ENCODE measurements at places on chromosomes 7 and 10. TPM values are rescaled to one million over a fixed set of nuclear protein-coding genes. Genes with fewer than 3 reads are reported as not detected.

CYP2C9 gene
- not detected for total RNA-seq

SPDYE8 gene
- not detected for total RNA-seq

DNA sequence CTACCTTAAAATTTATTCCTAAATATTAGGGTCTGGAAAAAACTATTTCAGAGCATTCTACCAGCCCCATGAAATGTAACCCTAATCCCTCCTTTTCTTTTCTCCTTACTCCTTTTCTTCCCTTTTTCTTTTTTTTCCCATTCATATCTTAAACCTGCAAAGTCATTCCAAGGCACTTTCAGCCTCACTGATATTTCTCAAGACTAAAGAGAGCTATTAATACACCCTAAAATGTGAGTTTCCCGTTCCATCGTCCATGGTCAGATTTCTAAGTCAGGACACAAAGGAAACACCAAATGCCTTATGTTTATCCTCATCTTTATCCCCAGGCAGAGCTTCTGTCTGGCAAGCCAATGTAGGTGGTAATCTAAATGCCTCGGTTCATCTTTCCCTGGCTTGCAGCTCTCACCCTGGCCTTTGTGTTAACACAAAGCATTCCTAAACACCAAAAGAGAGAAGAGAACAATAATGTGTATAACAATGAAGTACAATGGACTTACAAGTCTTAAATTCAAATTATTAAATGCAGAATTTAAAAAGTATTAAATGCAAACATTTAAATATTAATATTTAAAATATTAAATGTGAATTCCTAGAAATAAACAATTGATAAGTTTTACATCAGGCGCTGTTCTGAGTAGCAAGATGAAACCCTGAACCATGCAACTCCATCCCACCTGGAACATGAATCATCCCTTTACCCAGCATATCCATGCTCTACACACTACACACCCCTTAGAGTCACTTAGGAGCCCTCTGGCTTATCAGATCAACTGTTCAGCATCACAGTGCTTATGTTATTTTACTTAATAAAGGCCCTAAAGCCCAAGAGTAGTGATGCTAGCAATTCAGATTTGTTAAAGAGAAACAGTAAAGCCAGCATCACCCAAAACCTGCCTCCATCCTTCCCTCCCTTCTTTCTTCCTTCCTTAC, 26.8 kb downstream of the MICU1 start:
- no peak overlapping the region for H3K4me3 ChIP-seq
- H3K36me3 ChIP-seq = no peaks in the 10 kb centered on the region
- peaks cover 14% of the 10 kb centered on the region for H3K4me1 ChIP-seq
- H3K27me3 ChIP-seq = no peaks in the 10 kb centered on the region
- no peak overlapping the region for H3K27ac ChIP-seq

ZC3HAV1L gene
- 22.6 TPM for total RNA-seq

SLC13A1 gene
- not detected for total RNA-seq

CD36 gene
- total RNA-seq = 446 TPM

PNLIPRP2 gene
- not detected for total RNA-seq

TMEM213 gene
- total RNA-seq = not detected

GRCh38 chr7:130966246-130967009, 232.4 kb upstream of the KLF14 start:
- no peak overlapping the region for H3K27ac ChIP-seq
- H3K4me3 ChIP-seq = no peak overlapping the region
- no peak for DNase-seq
- peaks cover 96% of the 10 kb centered on the region for H3K4me1 ChIP-seq

Data from spleen (tissue), 13 donors.